Nephron progenitor cell (in vitro differentiated cells): ENCODE measurements at places on chromosomes 7 and 10.

- peaks cover 7% of the 10 kb centered on the region for H3K27me3 ChIP-seq
- no peaks in the 10 kb centered on the region for H3K4me1 ChIP-seq
Observed at GRCh38 chr7:90530263-90530662, 60.8 kb downstream of the PTTG1IP2 start.

DNA sequence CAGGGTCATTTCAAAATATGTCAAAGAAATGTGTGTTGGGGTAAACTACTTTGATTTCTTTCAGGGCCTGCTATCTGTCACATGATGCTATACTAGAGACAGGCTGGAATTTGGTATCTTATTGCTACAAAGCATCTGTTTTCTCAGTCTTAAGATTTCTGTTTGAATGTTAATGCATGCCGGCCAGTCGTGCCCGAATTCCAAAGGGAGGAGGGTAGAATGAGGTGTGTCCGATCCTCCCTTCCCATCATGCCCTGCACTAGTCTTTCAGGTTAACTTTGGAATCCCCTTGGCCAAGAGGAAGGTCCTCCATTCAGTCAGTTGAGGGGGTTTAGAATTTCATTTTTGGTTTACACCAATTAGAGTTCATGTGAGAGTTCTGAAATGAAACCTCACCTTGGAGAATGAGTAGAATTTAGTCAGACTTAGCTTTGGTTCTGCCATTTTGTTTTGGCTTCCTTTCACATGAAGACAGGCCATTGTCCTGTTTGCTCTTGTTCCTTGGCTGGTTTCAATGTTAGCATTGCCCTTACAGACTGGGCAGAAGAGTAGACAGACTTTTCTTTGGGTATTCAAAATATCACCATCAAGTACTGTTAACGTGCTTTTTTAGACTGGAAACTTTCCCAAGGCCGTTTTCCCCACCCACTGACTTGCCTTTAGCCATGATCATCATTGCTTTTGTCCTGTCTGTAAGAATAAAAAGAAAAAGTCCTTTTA, 95.8 kb downstream of the CAMK1D start:
- DNase-seq: no peak
- peaks cover 3% of the 10 kb centered on the region for H3K36me3 ChIP-seq
- H3K4me3 ChIP-seq: no peak overlapping the region
- H3K27ac ChIP-seq: no peak overlapping the region
- no peaks in the 10 kb centered on the region for H3K4me1 ChIP-seq

DNA sequence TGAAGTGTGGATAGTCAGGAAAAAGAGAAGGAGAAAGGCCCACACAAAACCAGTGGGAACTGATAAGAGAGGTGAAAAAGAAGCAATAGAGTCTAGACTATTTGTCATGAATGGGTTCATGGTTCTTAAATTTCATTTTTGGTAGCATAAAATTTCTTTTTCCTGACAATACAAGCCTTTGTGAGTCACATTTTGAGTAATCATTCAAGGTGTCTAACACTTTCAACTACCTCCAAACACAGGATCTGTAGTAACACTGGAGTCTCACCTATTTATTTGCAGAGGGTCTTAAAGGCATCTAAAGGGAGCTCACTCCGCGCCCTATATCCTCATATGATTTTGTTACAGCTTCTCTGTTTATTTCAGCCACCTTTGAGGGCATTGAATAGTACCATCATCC, 96.0 kb downstream of the SAMD9 start:
- H3K27ac ChIP-seq: peak overlapping the region; percentile 6
- no peak for DNase-seq
- no peaks in the 10 kb centered on the region for H3K36me3 ChIP-seq
- H3K4me3 ChIP-seq: no peak overlapping the region
- H3K4me1 ChIP-seq: peaks cover 19% of the 10 kb centered on the region
- peaks cover 3% of the 10 kb centered on the region for H3K27me3 ChIP-seq

DNA sequence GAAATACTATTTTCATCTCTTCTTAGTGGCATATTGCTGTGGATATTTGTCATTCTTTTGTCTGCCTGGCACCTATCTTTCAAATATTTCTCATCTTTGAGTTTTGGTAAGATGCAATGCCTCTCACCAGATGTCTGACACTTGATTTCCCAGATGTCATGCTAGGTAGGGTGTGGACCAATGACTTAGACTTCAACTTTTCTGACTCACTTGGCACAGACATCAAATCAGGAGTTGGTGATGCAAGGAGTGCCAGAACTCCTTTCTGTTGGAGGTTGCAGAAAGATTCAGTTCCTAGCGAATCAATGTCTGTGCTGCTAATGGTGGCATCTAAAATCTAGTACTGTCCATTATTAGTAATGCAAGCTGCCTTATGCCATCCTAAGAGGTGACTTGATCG, 216.9 kb upstream of the FERD3L start:
- no peak for DNase-seq
- H3K27me3 ChIP-seq: no peaks in the 10 kb centered on the region
- H3K36me3 ChIP-seq: no peaks in the 10 kb centered on the region

DNA sequence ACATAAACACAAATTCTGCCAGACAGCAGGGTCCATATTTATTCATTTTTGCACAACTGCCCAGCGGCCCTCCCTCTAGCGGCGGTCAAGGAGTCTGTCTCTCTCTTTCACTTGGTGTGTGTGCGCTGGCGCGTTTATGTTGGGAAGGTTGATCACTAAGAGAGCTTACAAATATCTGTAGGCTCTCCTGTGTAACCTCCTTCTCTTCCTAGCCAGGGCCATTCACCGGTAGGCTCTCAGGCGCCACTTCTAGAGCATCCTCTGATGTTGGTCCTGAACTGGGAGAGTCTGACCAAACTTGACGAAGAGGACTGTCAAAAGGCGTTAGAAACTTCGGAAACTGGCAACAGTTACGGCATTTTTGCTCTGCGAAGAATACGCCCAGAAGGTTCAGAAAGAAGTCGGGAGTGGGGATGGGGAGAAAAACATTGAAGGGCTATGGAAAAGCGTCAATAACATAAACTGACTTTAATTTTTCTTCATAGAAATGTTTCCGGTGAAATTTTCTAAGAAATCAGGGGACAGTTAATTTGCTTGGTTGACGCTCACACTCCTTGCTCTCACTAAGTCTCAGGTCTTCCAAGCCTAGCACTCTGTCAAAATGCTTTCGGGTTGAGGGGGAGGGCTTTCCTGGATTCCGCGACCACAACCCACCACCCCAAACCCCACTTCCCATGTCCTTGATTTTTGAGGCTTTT, 731.1 kb downstream of the ZWINT start:
- DNase-seq: peak; percentile 65
- H3K27ac ChIP-seq: no peak overlapping the region
- H3K4me3 ChIP-seq: peak overlapping the region; percentile 89
- no peaks in the 10 kb centered on the region for H3K36me3 ChIP-seq
- peaks cover 11% of the 10 kb centered on the region for H3K4me1 ChIP-seq
- H3K27me3 ChIP-seq: peaks cover 28% of the 10 kb centered on the region

DNA sequence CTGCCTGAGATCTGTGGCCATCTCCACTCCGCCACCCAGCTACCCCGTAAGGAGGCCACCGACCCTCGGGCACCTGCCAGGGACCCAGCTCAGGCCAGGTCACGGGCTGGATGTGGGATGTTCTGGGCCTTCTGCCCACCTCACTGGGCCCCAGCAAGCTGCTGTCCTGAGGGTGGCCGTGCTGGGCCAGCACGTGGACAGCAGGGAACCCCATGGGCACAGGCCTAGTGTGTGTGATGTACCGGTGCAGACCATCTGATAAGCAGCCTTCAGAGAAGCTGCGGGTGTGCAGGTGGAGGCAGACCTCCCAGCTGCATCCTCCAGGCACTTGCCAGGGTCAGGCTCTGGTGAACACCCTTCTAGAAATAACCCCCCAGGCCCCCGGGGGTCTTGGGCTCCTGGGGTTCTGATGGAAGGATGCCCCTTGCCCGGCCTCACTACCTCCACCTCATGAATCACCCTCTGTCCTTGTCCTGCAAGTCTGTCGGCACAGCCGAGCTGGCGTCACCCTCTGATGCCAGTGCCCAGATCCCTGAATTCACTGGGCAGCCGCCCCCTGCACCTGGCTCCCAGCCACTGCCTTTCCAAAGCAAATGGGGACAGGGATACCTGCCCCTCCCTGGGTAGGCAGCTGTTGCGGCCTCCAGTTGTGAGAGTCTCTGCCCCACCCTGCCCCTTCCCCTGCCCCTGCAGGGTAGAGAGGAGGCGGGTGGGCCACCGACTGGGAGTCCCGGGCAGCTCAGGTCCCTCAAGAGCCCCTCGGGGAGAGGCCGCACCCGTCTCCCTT, 139.8 kb downstream of the FAM53B start:
- no peak for DNase-seq
- H3K4me3 ChIP-seq: no peak overlapping the region
- peaks cover 29% of the 10 kb centered on the region for H3K4me1 ChIP-seq

- no peaks in the 10 kb centered on the region for H3K4me1 ChIP-seq
- no peak overlapping the region for H3K27ac ChIP-seq
- no peak overlapping the region for H3K4me3 ChIP-seq
- H3K27me3 ChIP-seq: no peaks in the 10 kb centered on the region
Observed at GRCh38 chr7:17546592-17546991, 248.1 kb downstream of the AHR start.

DNA sequence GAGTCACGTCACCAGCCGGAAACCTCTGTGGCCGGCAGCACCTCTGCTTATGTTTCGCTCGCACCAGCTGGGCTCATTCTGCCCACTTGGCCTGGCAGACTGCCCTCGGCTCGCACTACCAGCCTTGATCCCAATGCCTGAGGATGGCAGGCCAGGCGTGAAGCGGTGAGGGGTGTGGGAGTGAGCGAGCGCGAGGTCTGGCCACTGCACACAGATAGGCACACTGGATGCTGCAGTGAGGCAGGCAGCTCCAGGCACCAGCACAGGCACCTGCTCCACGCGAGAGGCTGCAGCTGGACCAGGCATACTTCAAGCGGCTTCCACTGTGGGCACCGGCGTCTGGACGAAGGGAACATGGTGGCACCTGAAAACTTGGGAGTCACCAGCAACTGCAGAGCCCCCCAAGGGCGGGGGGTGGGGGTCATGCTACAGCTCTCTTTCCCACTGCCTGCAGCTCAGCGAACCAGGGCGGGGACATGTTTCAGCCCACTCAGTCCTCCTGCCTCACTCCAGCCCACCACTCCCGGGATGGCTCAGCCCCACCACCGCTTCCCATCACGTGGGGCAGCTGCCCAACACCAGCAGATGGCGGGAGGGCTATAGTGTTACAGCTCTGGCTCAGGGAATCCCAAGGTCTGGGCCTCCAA, 5.4 kb upstream of the DMTF1 start:
- no peak overlapping the region for H3K4me3 ChIP-seq
- peaks cover 24% of the 10 kb centered on the region for H3K4me1 ChIP-seq
- no peak for DNase-seq
- H3K36me3 ChIP-seq: no peaks in the 10 kb centered on the region
- H3K27ac ChIP-seq: no peak overlapping the region
